ENCODE measurements at places on chromosomes 2 and 18. TPM values are rescaled to one million over a fixed set of nuclear protein-coding genes. Genes with fewer than 3 reads are reported as not detected.

The SKOR2 gene
- not detected for total RNA-seq

- no peaks in the 10 kb centered on the region for H3K36me3 ChIP-seq
- H3K27ac ChIP-seq: no peak overlapping the region
- no peaks in the 10 kb centered on the region for H3K4me1 ChIP-seq
- no peak overlapping the region for H3K4me3 ChIP-seq
- H3K27me3 ChIP-seq: no peaks in the 10 kb centered on the region
These were observed 485.8 kb upstream of the POU3F3 start for GRCh38 chr2:104368089-104368488.

- no peak for DNase-seq
- H3K4me3 ChIP-seq: no peak overlapping the region
- no peaks in the 10 kb centered on the region for H3K36me3 ChIP-seq
These were observed 67.7 kb downstream of the DPP4 start for GRCh38 chr2:162006337-162006736.

GRCh38 chr2:72913486-72914205 is 3.7 kb upstream of the EMX1 start:
- H3K4me1 ChIP-seq: peaks cover 31% of the 10 kb centered on the region
- H3K4me3 ChIP-seq: no peak overlapping the region
- peaks cover 36% of the 10 kb centered on the region for H3K27me3 ChIP-seq
- no peak overlapping the region for H3K27ac ChIP-seq
- DNase-seq: no peak
- H3K36me3 ChIP-seq: no peaks in the 10 kb centered on the region

The CYTIP gene
- total RNA-seq: 5.5 TPM

- H3K4me1 ChIP-seq: no peaks in the 10 kb centered on the region
- no peaks in the 10 kb centered on the region for H3K27me3 ChIP-seq
- no peak overlapping the region for H3K27ac ChIP-seq
- no peak for DNase-seq
- no peaks in the 10 kb centered on the region for H3K36me3 ChIP-seq
- H3K4me3 ChIP-seq: no peak overlapping the region
These were observed 146.5 kb downstream of the GLI2 start for GRCh38 chr2:120881981-120882788.

Data from ascending aorta (tissue), 2 donors.